ENCODE measurements at places on chromosomes 12 and 14.
A peak's percentile ranks its signal among the peaks of the same experiment; 100 is the strongest.

DNA sequence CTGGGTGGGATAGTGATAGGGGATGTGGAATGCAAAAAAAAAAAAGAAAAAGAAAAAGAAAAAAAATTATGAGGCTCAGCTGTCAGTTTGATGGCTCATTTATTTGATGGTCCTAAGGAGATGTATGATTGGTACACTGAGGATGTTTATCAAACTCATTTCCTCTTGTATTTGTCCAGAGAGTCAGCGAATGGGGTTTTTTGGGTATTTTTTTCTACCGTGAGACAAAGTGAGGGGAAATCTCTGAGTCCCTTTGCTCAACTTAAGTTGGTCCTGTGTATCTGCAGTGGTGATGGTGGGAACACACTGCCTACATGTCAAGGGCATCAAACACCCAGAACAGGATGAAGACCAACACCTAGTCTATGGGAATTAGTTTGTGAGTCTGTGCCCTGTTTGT is 176.9 kb upstream of the HIF1A start:
- no peak for DNase-seq

- DNase-seq, result no peak
These were observed 289.1 kb downstream of the RPS29 start for GRCh38 chr14:49297102-49297501.

DNA sequence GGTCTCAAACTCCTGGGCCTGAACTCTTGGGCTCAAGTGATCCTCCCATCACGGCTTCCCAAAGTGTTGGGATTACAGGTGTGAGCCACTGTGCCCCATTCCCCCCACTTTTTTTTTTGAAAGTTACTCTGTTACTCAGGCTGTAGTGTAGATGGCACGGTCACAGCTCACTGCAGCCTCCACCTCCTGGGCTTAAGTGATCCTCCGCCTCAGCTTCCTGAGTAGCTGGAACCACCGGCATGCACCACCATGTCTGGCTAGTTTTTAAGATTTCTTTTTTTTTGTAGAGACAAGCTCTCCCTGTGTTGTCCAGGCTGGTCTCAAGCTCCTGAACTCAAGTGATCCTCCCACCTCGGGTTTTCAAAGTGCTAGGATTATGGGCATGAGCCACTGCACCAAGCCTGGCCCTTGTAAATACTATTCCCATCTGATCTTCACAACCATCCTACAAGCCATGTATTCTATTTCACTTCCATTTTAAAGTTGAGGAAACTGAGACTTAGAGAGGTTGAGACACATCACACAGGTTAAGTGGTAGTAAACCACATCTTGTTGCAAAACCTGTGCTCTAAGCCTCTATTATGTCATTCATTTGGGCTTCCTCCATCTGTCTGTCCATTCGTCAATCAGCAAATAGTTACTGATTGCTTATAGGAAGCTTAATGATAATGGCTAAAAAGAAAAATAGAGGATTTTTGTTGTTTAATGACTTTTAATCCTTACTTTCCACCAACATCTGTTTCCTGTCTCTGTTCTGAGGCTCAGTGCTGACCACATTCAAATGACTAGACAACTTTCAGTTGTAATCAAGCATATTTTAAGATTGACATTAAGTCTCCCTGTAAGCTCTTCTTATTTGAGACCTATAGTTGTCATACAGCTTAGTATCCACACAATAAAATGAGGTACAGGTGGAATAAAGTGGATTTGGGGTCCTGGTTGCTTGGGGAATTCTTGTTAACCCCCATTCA is 9.2 kb downstream of the ASCL4 start:
- DNase-seq, result no peak

DNA sequence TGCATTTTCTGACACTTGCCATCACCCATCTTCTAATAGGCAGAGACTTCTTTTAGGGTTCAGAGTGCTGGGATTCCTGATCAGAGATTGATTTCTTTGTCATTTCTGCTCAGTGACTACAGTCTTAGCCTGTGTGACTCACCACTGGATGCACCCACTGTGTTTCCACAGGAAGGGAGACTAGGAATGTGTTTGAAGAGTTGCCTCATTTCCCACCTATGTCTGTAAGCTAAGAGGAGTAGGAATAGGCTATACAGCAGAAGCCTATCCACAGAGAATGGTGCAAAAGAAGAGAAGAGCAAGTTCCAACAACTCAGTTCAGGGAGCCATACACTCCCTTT is 60.2 kb upstream of the ACTN1 start:
- peak; percentile 78 for DNase-seq

DNA sequence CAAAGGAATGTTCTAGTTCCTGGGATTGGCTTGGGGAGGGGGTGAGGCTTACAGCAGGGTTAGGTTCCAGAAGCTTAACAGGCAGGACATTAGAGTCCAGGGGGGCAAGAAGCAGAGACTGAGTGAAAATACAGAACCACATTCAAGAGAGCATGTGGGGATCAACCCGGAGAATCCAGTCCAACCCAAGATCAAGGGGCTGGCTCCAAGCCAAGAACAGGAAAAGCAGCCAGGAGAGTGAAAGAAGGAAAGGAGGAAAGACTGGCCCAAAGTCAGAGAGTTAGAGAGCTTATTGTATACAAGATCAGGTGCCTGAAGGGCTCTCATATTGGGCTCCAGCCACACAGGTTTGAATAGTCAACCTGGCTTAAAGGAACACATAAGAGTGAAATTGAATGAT is 190.3 kb upstream of the CDKN3 start:
- no peak for DNase-seq

DNA sequence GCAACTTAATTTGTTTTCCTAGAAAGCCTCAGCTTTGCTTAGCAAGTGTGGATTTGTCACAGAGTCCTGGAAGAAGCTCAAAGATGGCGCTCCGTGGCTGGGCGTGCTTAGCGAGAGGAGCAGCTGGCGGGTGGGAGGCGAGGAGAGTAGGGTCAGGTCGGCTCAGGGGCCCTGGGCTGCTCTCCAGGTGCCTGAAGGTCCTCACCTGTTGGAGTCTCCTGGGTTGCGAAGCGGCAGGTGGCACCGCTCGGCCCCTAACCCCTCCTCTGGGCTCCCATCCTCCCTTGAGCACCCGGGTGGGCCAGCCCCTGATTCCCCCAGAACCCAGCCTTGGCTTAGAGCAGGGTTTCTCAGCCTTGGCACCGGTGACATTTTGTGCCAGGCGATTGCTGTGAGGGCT is 25.1 kb downstream of the LRTM2 start:
- DNase-seq, result no peak

DNA sequence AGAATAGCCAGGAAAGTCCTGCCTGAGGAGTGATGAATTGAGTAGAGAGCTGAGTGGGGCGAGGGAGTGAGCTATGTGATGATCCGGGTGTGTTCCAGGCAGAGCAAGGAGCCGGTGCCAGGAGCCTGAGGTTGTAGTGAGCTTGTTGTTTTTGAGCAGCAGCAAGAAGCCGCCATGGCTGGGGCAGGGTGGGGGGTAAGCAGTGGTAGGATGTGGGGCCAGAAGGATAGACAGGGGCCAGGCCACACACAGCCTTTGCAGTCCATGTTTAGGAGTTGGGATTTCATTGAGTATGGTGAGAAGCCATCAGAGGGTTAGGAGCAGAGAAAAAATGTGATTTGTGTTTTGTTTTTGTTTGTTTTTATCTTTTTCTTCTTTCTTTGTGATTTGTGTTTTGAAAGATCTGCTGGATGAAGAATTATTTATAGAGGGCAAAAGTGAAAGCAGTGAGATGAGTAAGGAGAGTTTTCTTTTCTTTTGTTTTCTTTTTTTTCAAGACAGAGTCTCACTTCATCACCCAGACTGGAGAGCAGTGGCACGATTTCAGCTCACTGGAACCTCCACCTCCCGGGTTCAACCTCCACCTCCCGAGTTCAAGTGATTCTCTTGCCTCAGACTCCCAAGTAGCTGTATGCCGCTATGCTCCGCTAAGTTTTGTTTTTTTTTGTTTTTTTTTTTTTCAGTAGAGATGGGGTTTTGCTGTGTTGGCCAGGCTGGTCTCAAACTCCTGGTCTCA is 92.3 kb upstream of the BCAT1 start:
- DNase-seq, result peak; percentile 12

- peak; percentile 12 for DNase-seq
These were observed 350.1 kb downstream of the CCDC91 start for GRCh38 chr12:28540324-28540714.

DNA sequence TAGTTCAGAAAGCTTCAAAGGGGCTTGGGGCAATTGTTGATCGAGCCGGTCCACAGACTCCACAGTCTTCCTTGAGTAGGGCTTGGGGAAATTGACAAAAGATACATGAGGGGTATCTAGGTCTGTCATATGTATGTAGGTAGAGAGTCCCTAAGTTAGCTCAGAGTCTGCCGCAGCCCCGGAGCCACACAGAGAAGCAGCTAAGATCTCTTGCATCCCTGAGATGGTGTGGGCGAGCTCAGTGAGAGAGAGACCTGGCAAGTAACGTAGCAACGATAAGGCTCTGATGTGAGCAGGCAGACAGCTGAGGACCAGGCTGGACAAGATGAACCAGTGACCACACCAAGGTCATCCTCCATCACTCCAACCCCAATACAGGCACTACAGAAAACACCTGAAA is 297.6 kb downstream of the TMEM132D start:
- no peak for DNase-seq

DNA sequence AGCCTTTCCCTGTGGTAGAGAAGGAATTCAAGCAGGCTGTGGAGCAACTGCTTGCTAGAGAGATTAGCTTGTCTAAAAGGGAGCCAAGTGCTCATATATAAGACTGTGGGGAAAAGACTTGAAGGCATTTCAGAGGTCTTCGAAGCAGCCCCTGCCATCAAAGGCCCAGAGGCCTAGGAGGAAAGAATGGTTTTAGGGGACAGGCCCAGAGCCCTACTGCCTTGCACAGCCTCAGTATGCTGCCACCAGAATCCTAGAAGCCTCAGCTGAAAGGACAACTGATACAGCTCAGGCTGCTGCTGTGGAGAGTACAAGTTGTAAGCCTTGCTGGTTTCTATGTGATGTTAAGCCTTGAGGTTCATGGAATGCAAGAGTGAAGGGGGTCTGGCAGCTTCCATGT is 109.9 kb downstream of the DERA start:
- no peak for DNase-seq

GRCh38 chr14:35985474-35986218 is 159.5 kb downstream of the BRMS1L start:
- peak; percentile 11 for DNase-seq

- DNase-seq, result peak; percentile 72
These were observed 84.4 kb downstream of the VWF start for GRCh38 chr12:6039894-6040601.

GRCh38 chr14:72753879-72754400 is 140.0 kb downstream of the DPF3 start:
- DNase-seq, result no peak

DNA sequence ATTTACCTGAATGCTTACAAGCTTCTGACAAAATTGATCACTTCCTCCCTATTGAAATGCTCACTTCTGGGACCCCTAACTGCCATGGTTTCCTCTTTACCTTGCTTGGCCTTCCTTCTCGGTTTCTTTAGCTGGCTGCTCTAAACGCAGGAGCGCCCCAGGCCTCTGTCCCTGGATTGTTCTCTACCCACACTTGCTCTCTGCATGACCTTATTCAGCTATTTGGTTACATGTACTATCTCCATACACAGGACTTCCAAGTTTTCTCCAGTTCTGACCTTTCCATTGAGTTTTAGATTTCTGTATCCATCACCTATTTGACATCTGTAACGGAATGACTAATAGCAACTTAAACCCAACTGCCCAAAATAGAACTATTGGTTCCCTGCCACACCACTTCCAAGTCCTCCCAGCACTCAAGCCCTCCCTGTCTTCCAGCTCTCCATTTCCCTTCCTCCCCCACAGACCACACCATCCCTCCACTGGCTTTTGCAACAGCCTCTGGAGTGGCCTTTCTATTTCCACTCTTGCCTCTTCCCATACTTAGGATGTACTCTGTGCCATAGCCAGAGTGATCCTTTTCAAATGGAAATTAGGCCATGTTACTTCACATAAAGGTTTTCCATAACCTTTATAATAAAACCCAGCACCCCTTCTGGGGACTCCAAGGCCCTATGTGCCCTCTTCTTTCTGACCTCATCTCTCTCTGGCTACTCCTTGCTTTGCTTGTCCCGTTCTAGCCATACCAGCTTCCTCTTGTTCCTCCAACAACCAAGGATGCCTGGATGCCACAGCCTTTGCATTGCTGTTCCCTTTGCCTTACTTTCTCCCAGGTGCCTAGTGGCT is 202.2 kb downstream of the AEBP2 start:
- DNase-seq, result peak; percentile 3

- peak; percentile 95 for DNase-seq
These were observed 50.5 kb downstream of the IRF2BPL start for GRCh38 chr14:76977793-76978720.

DNA sequence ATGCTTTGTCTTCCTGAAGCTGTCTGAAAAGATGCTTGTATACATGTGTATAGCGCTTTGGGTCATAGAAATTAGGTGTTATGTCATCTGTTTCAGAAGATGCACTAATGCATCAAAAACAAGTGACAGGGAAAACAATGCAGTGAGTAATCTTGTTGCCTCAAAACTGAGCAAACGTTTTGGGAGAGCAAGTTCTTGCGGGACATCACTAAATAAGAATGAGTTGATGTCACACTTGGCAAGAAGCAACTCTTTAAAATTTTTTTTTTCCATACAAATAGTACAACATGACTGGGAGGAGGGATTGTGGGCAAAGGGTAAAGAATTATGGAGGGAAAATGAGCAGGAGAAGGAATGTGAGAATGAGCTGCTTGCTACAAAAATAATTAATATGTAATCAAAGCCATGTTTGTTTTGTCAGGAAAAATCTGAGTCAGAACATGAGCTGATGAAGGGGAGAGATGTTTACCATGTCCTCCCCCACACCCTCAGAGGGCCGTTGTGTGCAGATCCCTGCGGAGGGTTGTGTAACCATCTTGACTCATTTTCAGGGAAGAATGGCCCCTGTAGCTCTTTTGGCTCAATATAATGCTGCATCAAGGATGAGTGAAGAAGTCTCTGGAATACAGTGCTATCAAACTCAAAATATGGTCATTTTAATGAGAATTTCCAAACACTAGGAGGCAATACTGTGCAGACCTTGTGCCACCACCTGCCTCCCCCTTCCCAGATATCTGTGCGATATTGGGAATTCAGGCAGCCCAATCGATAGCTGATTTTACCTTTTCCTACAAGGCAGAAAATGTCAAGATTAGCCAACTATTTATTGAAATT is 41.4 kb downstream of the BORCS5 start:
- DNase-seq, result peak; percentile 98

DNA sequence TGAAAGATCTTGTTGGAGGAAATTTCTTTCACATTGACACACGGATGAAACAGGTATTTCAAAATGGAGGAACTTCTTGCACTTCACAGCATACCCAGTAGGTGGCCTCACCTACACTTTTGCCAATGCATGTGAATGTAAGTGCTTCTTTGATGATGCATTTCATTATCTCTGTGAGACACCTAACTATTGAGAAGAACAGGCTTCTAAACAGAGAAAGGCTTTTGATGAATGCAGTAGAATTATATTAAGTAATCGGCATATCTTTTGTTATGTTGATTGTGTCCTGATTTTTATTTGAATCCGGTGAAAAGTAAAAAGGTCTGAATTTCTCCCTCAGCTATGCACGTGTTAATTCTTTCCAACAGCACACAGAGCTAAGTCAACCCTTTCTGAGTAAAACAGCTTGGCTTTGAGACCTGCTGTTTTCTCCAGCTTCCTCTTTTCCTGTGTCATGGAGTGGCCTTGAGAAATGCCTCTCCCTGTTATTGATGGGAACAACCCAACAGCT is 399.0 kb downstream of the NAV3 start:
- DNase-seq, result peak; percentile 68

Data from iris pigment epithelial cell (primary cell).